ENCODE measurements at places on chromosomes 11 and 22.
A peak's percentile ranks its signal among the peaks of the same experiment; 100 is the strongest.

- no peak for DNase-seq
Observed at GRCh38 chr11:41533761-41534160, 74.3 kb upstream of the LRRC4C start.

DNA sequence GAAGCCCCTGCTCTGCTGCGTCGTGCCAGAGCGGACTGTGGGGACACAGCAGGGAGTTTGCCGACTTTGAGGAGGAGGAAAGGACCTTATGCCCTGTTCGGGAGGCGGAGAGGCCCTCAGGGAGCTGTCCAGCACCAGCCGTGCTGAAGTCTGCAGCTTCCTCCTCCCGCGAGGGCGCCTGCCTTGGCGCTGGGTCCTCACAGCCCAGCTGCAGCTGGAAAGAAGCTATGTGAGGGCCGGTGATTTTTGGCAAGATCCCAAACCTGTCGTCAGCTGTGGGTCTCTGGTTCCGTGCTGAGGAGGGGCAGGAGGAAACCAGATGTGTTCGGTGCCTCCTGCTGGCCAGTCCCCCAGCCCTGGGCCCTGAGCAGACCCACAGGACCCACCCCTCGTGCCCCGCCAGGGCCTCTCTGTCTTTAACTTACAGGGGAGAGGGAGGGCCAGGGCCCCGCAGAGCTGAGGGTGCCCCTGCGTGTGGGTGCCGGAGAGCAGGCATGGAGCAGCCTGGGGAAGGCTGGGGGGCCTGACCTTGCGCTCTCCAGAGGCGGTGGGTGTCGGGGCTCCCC lies 12.0 kb downstream of the BRSK2 start:
- DNase-seq: peak; percentile 33

- no peak for DNase-seq
Observed at GRCh38 chr11:69151836-69152235, 3.9 kb upstream of the SMIM38 start.

GRCh38 chr22:39173787-39174497 lies 21.5 kb upstream of the CBX7 start:
- DNase-seq: no peak

GRCh38 chr11:133893381-133893780 lies 48.1 kb upstream of the SPATA19 start:
- DNase-seq: no peak

DNA sequence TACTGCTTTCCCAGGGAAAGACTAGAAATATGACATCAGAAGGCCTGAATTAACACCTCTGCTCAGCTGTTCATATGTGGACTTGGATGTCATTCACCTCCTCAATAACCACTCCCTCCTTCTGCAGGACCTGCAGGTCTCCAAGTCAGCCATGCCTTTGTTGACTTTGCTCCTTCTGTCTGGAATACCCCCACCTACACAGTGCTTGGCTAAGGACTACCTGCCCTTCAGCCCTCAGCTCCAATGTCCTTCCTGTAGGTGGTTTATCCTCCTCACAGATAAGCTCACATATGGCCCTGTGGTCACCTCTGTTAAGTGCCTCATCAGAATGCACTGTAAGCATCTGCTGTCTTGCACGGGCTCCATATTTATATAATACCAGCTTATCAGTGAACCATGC lies 26.4 kb upstream of the FAT3 start:
- no peak for DNase-seq

DNA sequence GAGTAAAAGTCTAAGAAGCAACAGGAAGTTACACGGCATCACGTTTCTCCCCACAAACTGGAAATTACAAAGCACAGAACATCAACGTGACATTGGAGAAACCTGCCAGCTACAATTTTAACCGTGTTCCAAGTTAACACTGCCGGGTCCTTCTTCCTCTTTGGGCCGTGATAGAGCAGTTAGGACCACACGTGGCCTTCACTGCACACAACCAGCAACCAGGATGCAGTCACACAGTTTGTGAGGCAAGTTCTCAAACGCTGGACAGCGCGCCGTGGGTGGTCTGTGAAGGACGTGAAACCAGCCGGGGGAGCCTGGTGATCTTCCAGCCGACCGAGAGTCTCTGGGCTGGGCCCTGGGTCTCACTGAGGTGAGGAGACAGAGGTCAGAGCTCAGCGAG lies 14.6 kb downstream of the C11orf21 start:
- no peak for DNase-seq

DNA sequence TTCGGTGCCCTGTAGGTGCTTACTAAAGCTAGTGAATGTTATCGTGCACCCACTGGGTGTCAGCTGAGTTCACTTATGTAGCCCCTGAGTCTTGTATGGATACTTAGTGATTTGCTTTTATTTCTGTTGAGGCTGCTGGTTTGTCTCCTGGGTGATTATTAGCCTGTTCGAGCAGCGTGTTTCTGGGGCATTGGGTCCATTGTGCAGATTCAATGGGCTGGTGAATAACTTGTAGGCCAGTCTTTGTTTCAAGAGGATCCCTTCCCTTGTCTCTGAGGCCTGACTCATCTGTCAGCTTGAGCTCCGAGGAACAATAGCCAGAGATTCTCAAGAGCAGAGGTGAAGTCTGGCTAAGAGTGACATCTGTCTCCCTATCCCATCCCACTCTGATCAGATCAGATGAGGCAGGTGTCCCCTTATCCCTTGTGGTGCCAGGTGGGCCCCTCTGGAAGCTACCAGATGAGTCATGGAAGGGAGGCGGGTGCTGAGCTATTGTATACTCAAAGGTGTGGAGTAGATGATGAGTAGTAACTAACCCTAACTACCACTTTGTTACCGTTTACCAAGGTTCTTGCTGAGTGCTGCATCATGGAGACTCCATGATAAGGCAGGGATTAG lies 3.7 kb downstream of the MIAT start:
- no peak for DNase-seq

DNA sequence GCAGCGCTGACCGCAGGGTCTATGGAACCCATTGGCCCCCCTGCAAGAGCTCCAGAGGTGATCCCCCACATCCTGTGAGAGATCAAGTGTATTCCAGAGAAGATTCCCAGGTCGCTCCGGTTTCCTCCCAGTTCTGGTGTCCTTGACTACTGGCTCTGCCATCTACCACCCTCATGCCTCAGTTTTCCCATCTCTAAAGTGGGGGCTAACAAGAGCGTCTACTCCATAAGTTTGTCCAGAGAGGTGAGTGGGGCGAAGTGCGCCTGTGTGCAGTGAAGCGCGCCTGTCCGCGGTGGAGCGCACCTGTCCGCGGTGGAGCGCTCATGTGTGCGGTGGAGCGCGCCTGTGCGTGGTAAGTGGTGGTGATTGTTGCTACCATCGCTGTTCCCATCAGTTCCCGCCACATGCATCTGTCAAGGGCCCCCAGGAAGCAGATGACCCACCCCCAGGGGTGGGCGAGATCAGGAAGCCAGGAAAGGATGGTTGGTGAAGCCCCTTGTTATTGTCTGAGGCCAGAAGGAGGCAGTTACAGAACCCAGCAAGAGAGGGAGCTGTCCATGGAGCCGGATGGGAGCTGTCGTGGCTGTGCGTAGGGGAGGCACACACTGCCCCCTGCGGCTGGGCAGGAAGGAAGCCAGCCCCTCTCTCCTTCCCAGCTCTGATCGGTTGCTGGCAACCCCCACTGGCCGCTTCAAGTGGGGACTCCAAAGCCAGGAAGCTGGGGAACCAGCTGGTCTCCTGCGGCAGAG lies 73.2 kb upstream of the FGF3 start:
- no peak for DNase-seq

DNA sequence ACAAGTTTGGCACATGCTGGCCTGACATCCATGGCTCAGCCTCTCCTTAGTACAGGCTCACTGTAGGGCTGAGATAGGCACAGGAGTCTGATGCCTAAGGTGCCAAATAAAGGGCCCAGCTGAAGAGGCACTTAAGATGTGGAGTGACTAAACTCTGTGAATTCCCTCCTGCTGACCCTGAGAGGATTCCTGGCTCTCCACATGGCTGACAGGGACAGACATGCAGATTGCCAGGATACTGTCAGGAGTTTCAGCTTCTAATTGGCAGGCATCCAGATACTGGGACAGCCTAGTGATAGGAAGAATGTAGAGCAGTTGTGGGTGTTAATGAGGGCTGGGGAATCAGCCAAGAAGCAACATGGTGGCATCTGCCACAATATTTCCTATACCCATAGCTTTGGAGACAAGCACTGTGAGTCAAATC lies 558.7 kb downstream of the INSC start:
- no peak for DNase-seq

- DNase-seq: no peak
Observed at GRCh38 chr11:77042111-77042726, 8.0 kb downstream of the B3GNT6 start.

GRCh38 chr11:12483604-12484003 lies 106.2 kb downstream of the PARVA start:
- no peak for DNase-seq

DNA sequence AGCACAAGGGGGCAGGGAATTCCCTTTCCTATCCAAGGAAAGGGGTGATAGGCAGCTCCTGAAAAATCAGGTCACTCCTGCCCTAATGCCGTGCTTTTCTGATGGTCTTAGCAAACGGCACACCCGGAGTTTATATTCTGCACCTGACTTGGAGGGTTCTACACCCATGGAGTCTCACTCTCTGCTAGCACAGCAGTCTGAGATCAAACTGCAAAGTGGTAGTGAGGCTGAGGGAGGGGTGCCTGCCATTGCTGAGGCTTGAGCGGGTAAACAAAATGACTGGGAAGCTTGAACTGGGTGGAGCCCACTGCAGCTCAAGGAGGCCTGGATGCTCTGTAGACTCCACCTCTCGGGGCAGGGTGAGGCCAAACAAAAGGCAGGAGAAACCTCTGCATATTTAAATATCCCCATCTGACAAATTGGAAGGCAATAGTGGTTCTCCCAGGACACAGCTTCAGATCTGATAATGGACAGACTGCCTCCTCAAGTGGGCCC lies 194.7 kb downstream of the OR4A47 start:
- no peak for DNase-seq

DNA sequence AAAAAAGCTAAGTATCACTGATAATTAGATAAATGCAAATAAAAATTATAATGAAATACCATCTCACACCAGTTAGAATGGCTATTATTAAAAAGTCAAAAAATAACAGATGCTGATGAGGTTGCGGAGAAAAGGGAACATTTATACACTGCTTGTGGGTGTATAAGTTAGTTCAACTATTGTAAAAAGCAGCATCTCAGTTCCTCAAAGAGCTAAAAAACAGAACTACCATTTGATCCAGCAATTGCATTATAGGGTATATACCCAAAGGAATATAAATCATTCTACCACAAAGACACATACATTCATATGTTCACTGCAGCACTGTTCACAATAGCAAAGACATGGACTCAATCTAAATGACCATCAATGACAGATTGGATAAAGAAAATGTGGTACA lies 120.3 kb upstream of the ZBED5 start:
- DNase-seq: no peak

DNA sequence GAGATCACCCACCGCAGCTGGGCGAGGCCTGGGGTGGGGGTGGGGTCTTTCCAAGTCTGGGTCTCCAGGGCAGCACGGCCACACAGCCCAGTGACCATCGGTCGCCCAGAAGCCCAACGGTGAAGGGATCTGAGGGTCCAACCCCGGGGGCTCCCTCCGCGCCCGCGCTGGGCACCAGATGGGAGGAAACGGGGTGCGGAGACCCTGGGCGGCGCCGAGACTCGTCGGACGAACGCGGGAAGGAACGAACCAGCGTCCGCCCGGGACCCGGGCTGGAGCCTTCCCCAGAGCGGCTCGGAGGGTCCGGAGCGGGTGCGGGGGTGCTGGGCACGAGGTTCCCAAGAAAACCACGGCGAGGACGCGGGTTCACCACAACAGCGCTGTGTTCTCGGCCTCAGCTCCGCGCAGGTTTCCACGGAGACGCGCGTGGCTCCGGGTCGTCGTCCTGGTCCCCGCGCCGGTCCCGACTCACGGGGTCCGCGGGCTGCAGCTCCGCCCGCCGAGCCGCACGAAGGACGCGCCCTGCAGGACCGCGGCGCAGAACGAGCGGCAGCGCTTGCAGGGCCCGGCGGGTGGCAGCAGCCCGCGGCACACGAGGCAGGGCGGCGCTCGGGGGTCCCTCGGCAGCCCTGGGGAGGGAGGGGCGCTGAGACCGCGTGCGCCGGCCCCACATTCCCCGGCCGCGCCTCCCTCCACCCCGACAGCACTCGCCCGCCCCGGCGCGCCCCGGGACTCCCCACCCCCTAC lies 2.3 kb upstream of the IL17REL start:
- DNase-seq: no peak

GRCh38 chr11:70577948-70578347 lies 179.6 kb downstream of the CTTN start:
- DNase-seq: no peak

DNA sequence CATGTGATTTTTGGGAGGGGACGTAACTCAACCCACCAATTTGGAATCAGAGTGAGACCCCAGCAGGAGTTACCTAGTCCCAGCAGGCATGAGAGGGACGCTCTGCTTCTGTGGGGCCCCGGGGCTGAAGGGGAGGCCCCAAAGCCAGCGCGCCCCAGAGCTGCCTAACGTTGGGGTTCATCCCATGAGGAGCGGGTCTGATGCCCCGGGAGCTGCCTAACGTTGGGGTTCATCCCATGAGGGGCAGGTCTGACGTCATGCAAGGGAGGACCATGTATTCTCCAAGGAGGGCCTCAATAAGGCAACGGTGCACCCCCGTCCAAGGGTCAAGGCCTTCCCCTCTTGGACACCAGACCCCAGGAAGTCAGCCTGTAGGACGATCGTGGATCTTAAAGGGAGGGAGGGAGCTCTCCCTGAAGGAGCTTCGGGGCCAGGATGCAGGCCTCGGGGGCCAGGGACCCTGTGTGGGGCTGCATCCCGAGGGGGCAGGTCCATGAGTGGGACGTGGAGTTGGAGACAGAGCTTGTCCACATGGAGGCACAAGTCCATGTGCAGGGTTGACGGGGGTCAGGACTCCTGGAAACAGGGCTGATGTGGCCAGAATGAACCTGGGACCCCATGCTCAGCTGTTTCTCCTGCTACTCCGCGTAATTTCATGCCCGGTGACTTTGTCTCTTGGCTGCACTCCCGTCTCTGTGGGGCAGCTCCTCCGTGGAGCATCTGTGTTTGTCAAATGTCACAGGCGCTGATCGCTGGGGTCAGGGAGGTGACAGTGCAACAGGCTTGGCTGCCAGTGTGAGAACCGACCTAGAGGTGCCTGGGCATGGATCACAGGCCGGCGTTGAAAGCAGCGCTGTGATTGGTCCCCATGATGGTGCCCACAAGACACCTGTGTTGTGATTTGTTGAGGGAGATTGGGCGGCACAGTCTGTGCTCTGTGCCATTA lies 1029.1 kb downstream of the BRD1 start:
- DNase-seq: no peak

DNA sequence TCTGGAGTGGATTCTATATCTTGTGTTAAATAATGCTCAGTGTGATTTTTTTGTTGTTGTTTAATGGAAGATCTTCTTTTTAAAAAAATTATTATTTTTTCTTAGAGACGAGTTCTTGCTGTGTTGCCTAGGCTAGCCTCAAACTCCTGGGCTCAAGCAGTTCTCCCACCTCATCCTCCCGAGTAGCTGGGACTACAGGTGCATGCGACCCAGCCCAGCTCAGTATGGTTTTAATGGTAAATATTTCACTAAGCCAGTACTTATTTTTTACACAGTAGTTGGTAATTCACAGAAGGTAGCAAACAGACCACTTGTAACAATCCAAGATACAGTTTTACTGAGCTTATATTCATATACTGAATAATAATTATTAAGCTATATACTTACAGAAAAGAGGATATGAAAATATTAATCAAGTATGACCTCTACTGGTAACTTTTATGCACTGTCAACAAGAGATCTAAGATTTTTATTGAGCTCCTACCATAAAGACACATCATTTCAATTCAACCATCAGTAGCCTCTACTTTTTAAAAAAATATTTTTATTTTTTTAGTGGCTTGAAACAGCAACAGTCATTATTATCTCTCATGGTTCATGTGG lies 6.1 kb upstream of the CD59 start:
- DNase-seq: no peak

GRCh38 chr11:129434641-129435498 lies 59.2 kb downstream of the BARX2 start:
- DNase-seq: no peak

GRCh38 chr22:36349726-36350125 lies 38.0 kb downstream of the MYH9 start:
- no peak for DNase-seq
